ENCODE measurements at places on chromosomes 2 and 18.

DNA sequence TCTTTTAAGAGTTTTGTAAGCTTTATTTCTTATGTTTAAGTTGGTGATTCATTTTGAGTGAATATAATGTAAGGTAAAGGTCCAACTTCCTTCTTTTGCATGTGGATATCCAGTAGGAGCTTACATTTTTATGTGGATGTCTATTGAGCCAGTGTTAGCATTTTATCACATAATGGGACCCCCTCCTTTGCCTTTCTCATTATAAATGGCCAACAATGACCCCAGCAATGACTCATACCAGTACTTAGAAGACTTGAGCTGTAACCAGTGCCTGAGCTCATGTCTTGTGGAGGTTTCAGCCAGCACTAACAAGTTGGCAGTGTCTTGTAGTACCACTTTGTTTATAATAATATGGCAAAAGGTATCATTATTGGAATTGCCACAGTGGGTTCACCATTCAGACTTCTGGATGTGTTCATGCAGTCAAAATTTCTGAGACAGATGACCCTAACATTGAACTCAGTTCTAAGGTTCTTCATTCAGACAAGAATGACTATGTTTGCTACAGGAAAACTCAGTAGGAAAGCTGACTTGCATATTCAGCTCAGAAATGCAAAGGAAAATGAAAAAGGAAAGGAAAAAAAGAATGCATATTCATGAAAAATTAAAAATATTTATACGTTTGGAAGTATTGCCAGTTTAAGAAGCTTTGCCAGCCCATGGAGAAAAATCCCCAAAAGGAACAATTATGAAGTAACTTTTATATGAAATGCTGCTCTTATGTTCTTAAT lies 41.0 kb downstream of the CDKL4 start:
- DNase-seq, result no peak

GRCh38 chr2:210363261-210363660 lies 48.3 kb upstream of the MYL1 start:
- no peak for DNase-seq

- peak; percentile 67 for DNase-seq
These were observed 105.8 kb upstream of the TTN start for GRCh38 chr2:178913049-178913441.

DNA sequence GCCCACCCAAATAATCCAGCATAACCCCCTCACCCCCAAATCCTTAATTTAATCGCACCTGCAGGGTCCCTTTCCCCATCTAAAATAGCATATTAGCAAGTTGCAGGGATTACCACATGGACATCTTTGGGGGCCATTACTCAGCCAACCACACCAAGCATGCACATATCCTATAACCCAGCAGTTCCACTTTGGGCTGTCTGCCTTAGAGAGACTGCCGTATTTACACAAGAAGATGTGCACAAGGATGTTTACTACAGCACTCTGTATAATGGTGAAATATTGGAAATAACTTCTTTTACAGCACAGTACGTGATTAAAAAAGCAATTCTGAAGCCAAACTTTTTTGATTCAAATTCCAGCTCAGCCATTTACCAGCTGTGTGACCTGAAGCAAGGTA lies 17.3 kb upstream of the LDLRAD4 start:
- DNase-seq, result no peak

GRCh38 chr2:9578467-9579235 lies 23.0 kb upstream of the ADAM17 start:
- no peak for DNase-seq

DNA sequence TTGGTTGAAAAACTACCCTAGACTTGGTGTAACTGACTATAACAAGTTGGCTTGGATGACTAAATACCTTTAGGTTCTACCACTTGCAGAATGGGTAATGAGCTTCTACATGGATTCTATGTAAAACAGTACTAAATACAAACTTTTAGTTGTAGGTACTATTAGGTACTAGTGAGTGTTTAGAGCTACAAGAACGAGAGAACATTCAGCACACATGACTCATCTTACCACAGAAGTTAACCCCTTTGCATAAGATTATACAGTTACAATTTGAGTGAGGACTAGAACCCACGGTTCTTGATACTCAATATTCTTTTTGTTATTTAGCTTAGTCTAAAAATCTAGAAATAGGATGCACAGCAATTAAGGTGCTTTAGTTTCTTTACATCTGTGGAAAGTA lies 101.7 kb upstream of the TFCP2L1 start:
- no peak for DNase-seq

DNA sequence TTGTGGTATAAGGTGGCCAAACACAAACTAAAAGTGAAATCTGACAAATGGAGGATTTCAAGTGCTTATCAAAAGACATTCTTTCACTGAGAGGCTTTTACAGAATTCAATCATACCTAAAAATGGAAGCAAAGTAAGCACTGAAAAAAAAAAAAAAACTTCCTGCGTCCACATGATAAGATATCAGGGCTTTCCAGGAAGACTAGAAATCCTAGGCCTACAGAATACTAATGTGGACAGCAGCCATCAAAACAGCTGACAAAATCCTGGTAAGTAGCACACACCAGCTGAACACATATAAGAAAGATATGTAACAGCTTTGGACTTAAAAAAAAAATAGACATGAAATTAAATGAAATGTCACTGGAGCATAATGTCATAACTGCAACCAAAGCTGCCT lies 178.2 kb downstream of the SUCLG1 start:
- no peak for DNase-seq

DNA sequence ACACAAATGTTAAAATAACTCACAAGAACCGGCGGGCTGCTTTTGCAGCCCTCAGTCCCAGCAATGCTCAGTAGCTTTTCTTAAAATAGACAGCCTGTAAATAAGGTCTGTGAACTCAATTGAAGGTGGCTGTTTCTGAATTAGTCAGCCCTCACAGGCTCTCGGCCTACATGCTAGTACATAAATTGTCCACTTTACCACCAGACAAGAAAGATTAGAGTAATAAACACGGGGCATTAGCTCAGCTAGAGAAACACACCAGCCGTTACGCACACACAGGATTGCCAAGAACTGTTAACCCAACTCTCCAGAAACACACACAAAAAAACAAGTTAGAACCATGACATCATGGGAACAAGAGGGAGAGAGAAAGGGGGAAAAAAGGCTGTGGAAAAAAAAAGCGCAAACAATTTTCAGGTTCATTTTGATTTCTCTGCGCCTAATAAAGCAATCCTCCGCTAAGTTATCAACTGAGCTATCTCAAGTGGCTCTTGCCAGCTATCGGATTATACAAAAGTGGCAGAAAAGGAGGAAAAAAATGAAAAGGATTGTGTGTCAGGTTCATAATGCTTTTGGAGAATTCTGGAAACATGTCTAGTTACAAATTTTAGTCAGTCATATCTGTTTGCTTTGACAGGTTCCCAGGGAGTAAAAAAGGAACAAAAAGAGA lies 89.1 kb downstream of the ZEB2 start:
- DNase-seq, result no peak

GRCh38 chr18:10232062-10232461 lies 222.4 kb upstream of the APCDD1 start:
- no peak for DNase-seq

GRCh38 chr18:10950876-10951630 lies 198.3 kb downstream of the PIEZO2 start:
- no peak for DNase-seq

- DNase-seq, result no peak
These were observed 259.0 kb downstream of the PAX3 start for GRCh38 chr2:222039821-222040220.

- no peak for DNase-seq
These were observed 15.1 kb upstream of the BOD1L2 start for GRCh38 chr18:57131782-57132181.

- no peak for DNase-seq
These were observed 170.6 kb upstream of the EPAS1 start for GRCh38 chr2:46126571-46126970.

- DNase-seq, result no peak
These were observed 28.3 kb upstream of the CCL20 start for GRCh38 chr2:227785293-227785692.

DNA sequence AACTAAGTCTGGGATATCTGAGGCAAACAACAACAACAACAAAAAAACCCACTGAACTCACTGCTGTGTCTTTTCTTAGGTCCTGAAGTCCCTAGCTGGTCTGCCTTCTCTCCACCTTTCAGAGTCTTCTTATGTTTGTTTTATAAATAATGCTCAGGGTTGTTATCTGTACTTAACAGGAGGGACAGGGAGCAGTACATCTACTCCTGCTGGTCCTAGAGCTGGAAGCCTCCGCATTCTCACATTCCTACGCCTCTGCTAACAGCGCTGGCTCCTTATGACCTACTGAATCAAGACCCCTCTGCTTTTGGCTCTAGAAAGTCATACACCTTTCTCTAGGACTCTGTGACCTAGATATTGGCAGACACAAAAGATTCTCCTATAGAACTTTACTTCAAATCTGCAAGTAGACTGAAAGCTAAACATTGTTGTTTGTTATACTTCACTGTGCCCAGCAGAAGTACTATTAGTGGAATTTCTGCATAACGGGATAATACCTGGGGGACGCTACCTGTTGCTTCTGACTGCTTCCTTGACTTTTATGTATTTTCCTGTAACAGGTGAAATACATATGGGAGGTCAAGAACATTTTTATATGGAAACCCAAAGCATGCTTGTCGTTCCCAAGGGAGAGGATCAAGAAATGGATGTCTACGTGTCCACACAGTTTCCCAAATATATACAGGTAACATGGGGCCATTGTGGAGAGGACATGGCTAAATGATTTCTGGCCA lies 48.6 kb downstream of the AOX1 start:
- no peak for DNase-seq

Measured in suppressor macrophage treated with lipopolysaccharide for 4 hours (primary cell).